ENCODE measurements at places on chromosomes 4 and X.

GRCh38 chr4:13836946-13837912 is 209.7 kb upstream of the BOD1L1 start:
- DNase-seq: no peak

- DNase-seq: no peak
These were observed 815 bp downstream of the FAM53A start for GRCh38 chr4:1683261-1683735.

DNA sequence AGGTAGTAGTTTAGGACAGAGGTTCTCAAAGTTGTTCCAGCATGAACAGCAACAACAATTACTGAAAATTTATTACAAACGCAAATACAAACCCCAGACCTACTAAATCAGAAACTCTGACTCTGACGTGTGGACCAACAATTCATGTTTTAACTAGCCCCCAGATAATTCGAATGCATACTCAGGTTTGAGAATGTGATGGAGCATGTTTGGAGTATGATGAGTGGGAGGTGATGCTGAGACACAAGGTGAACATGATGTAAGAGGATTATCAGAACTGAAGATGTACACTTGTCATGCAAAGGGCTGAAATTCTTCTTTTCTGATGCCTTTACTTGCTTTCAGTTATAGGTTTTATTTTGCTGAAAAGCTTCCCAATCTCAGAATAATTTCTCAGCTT is 323.0 kb downstream of the INPP4B start:
- no peak for DNase-seq

DNA sequence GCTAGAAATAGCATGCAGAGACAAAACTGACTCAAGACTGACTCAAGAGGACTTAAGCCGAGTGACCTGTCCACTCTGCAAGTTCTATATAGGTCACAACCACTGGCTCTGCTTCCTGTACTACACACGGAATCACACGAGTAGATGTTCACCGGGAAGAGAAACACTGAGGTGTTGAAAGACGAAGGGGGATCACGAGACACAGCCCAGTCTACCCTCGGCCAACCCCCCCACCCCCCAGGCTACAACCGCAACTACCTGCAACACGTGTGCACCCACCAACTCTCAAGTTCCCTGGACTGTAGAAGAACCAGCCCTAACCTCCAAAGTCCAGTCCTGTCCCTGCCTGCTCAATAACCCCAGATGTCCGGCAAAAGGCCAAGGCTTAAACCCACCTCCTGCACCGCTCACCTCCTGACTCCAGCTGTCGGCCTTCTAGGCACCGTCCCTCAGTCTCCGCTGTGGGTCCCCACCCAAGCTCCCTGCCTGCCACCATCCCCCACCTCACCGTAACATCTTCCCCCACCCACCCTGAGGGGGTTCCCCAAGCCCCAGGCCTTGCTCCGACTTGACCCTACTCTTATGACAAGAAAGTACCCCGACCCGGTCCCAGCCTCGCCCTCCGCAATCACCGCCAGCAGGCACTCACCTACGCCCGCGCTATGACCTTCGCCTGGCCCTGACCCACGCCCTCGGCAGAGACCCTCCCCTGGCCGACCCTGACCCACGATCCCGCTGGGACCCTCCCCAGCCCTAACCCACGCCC is 739 bp downstream of the GAK start:
- no peak for DNase-seq

DNA sequence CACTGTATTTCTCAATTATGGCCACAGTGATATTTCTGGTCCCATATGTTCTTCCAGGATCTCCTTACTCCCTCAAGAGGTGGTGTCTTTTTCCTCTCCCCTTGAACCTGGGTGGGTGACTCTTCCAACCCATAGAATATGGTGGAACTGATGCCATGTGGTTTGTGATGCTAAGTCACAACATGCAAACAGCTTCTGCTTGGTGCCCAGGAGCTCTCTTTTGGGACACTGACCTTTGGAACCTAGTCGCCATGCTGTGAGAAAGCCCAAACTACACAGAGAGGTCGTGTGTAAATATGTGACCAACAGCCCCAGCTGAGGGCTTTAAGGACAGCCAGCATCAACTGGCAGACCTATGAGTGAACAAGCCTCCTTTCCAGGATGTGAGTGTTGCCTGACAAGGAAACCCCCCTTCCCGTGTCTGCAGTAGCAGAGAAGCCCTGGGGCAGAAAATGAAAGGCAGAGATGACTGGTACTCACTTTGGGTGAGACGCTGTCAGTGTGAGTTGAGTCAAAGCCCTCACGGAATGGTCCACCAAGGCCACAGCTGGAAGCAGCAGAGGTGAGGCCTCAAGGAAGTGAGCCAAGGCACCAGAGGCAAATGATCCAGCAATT is 223.4 kb downstream of the BCOR start:
- DNase-seq: no peak

- no peak for DNase-seq
These were observed 120.4 kb downstream of the NDST3 start for GRCh38 chr4:118154649-118155048.

All from effector memory CD8-positive, alpha-beta T cell (primary cell).